ENCODE measurements at places on chromosomes 13 and 19. TPM values are rescaled to one million over a fixed set of nuclear protein-coding genes. Genes with fewer than 3 reads are reported as not detected.

- no peak for DNase-seq
Measured at GRCh38 chr13:60392131-60392530, 4.9 kb upstream of the TDRD3 start.

GRCh38 chr13:40116008-40116407 lies 460.5 kb downstream of the COG6 start:
- DNase-seq: peak; percentile 45

- DNase-seq: peak; percentile 88
Measured at GRCh38 chr19:18294467-18294864, 13.0 kb upstream of the JUND start.

Gene RABAC1
- total RNA-seq: 102 TPM

DNA sequence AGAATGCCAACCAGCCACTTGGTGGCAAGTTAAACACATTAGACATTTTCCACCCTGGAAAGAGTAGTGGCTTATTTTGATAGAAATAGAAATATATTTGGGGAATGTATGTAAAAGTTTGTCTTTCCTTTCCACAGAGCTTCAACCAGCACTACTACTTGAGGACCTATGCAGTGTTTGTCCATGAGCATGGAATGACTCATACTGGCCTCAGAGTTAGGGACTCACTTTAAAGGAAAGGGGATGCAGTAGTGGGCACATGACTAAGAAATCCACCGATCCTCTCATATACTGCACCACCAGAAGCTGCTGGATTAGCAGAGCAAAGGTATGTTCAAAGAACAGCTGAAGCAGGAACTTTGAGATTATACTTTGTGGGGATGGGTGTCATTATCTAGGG lies 62.6 kb downstream of the LACC1 start:
- DNase-seq: no peak

Gene PLEKHF1
- total RNA-seq: 37.5 TPM

- DNase-seq: no peak
Measured at GRCh38 chr13:97329331-97329730, 104.6 kb upstream of the RAP2A start.

Gene PSG2
- not detected for total RNA-seq

Gene KLK4
- total RNA-seq: not detected

DNA sequence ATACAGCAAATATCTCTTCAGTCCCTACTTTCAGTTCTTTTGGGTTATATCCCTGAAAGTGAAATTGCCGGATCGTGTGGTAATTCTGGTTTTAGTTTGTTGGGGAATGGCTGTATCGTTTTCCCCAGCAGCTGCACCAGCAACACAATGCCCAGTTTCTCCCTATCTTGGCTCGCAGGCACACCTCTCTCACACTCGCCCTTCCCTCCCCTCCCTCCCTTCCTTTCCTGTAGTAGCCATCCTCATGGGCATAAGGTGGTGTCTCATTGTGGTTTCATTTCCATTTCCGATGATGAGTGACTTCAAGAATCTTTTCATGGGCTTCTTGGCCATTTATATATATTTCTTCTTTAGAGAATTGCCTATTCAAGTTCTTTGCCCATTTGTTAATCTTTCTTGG lies 8.6 kb upstream of the GPR18 start:
- no peak for DNase-seq

DNA sequence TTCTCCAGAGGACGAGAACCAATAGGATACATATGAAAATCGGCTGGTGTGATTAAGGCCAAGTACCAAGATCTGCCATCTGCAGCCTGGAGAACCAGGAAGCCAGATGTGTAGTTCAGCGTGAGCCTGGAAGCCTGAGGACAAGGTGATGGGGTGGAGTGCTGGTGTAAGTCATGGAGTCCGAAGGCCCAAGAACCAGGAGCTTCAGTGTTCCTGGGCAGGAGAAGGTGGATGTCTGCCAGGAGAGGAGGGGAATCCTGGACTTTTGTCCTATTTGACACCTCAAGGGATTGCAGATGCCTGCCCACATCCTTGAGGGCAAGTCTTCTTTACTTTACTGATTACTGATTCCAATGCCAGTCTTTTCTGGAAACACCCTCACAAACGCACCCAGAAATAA lies 71.5 kb downstream of the SPATA13 start:
- no peak for DNase-seq

DNA sequence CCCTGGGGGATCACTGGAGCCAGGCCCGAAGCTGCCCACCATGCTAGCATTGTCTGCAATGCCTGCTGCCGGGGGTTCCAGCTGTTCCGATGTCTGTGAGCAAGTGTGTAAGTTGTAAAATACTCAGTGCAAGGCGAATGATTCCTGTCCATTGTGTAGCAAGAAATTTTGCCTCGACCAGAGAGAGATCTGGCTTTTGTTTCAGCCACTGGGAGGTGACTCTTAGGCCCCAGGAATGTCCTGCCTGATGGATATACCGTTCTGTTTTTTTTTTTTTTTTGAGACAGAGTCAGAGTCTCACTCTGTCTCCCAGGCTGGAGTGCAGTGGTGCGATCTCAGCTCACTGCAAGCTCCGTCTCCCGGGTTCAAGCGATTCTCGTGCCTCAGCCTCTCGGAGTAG lies 7.3 kb upstream of the GADD45B start:
- DNase-seq: no peak

- DNase-seq: no peak
Measured at GRCh38 chr19:18456974-18457373, 19.0 kb upstream of the ISYNA1 start.

DNA sequence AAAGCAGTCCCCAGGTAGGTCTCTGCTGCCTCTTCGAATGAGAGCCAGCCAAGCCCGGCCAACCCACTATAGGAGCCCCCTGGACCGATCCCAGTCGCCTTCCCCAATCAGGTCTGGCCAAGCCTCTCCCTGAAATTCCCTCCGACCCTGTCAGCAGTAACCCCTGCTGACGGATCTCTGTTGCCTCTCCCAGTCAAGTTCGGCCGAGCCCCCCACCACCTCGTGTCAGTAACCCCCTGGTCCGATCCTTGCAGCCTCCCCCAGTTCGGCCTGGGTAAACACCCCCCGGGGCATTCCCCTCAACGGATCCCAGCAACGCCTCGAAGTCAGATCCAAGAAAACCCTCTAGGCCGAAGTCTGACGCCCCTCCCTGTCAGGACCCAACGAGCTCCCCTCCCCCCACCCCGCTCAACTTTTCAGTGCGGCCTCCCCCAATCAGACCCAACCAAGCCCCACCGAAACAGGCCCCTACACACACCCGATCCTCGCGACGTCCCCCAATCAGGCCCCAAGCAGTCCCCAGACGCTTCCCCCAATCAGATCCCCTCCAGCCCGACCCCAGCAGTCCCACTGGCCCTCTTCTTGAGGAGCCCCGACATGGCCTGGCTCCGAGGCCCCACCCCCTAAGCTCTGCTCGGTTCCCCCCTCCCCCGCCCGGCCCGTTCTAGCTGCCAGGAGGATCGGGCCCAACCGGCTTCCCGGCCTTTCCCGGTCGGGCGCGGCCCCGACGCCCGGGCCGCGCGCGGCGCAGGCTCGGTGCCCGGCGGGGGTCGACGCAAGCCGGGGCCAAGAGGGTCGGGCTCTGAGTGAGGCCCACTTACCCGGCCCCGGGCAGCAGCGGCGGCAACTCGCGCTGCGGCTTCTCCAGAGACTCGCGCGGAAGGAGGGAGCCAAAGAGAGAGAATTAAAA lies 1.8 kb downstream of the TNPO2 start:
- DNase-seq: peak; percentile 41

GRCh38 chr13:106535552-106536243 lies at the start of gene EFNB2:
TSS of gene EFNB2 (minus strand) at chr13:106535662. CDS start at chr13:106534964, 698 bp downstream.
- peak; percentile 79 for DNase-seq

DNA sequence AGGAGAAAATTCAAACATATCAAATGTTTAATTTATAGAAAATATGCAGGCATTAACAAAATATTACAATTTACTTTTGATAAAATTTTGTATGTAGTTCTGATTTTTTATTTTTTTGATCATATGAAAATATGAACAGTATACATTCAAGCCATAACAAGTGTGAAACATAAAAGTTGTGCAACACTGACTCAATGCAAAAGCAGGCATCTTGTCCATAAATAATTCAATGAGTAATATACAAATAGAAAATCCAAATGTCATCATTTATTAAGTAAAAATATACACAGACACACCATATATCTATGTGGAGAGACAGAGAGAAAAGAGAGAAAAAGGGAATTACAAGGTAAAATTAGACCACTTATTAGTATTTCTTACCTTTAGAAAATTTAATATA lies 1183.9 kb downstream of the SLITRK1 start:
- no peak for DNase-seq

GRCh38 chr13:50015750-50016149 lies 506 bp downstream of the KCNRG start:
- DNase-seq: no peak

GRCh38 chr19:14174883-14175282 lies 31.1 kb downstream of the ADGRL1 start:
- no peak for DNase-seq

Gene LINGO3
- total RNA-seq: 0.39 TPM

DNA sequence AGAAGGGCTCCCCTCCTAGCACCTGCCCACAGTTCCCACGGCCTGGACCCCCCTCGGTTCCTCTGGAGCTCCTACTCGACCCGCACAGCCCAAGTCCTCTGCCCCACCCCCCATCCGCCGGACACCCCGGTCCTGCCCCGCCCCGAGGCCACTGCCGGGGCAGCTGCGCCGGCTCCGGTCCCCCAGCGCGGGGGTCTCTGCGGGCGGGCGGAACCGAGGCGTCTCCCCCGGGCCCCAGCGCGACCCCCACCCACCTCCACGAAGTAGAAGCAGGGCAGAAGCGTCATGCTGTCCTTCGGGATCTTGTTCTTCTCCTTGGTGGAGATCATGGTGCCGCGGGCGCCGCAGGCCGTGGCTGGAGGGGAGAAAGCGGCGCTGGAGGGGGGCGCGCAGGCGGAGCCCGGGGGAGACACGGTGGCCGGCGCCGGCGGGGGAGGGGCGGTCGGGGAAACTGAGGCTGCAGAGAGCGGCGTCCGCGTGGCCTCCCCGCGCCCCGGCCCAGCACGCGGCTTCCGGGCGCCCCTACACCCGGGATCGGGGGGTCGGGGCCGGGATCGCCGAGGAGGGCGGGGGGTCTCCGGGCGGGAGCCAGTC lies 427 bp downstream of the PLPPR3 start:
- no peak for DNase-seq

DNA sequence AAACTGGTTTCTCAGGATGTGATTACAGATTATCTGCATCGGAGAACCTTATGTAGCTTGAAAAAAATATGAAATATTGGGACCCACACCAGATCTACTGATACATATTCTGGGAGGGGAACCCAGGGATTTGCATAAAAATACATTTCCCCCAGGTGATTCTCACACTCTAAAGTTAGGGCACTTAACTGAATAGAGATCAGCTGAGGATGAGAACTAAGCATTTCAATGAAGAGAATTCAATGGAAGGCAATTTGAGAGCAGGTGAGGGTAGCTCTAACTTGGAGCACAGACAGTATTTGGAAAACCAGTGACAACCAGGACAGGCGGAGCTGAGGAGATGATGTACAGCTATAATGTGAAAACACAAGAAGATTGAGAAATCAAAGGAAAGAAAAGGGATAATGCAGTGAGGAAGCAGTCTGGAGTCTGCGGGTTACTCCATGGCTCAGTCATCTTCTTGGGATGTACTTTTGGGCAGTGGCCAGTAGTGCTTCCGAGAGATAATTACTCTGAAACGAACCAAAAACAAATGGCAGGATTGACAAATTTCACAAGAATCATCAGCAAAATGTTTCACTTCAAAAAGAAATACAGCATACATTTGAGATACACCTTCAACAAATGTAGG lies 6.1 kb upstream of the OXGR1 start:
- no peak for DNase-seq

GRCh38 chr13:70457474-70457873 lies 349.2 kb upstream of the KLHL1 start:
- DNase-seq: no peak

- DNase-seq: no peak
Measured at GRCh38 chr13:76293346-76293745, 592.9 kb downstream of the KCTD12 start.

DNA sequence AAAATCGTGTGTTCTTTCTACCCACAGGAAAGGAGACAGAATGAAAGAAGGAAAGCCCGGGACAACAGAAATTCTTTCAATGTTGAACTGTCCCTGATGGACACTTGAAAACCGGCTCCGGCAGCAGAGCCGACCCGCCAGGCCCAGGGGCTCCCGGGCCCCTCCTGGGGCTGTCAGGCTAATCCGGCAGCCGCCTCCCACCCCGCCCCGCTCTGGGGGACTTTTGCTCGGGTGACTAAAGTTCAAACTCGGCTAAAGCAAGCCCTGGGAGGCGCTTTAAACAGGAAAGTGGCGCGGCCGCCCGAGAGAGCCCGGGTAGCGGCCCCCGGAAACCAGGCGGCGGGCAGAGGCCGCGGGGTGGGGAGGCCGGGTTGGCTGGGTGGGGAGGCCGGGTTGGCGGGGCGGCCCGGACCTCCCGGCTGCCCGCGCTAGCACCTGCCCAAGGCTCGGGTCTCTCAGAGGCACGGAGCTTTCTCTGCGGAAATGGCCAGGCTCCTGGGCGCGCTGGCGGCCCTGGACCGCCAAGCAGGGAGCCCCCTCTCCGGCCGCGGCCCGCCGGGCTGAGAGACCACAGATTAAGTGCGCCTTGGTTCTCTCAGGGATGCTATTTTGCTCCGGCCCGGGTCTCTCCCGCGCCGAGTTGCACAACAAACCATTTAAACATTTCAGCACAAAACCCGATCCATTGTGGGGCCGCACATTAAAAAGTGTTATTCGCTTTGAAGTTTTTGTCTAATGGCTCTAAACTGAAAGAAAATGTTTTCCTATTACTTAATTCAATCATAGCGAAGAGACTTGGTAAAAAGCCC lies 2.6 kb upstream of the GSX1 start:
- no peak for DNase-seq

GRCh38 chr13:39403106-39403505 lies 199.9 kb downstream of the LHFPL6 start:
- DNase-seq: no peak

GRCh38 chr13:20185366-20186056 lies 7.2 kb downstream of the GJB2 start:
- DNase-seq: no peak

DNA sequence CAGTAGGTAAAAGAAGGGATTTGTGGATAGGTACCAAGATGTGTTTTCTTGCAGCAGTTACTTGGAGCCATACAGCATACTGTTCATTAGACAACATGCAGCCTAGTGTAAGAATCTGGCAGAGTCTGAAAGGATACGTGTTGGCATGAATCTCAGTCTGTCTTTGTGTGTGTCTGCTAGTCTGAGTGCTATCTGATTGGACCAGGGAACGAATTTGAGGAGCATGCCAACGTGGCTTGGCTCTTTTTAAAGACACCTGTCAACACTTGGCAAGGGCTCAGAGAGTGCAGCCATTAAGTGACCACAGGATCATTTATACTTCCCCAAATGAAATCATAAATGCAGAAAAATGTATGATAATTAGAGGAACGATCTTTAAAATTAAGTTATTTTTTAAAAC lies 27.6 kb upstream of the ATXN8OS start:
- no peak for DNase-seq

GRCh38 chr19:28940751-28941500 lies 272.0 kb downstream of the UQCRFS1 start:
- no peak for DNase-seq

Gene IGFL4
- not detected for total RNA-seq

DNA sequence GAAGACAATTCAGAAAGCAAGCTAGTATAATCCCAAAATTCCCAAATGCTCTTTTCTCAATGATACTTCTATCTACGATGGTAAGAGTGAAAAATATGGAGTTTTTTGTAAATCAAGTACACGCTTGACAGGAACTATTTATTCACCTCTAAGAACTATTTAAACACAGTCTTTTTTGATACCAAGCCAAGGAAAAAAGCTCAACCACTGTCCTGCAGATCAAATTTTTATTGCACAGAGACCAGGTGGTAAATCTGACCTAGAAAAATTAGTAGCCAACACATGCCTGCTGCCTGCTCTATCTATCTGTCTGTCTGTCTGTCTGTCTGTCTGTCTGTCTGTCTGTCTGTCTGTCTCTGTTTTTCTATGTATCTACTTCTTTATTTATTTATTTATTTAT lies 292.2 kb downstream of the MZT1 start:
- DNase-seq: no peak

Data from CD4-positive, alpha-beta T cell (primary cell).